ENCODE measurements at places on chromosomes 6 and 20.

DNA sequence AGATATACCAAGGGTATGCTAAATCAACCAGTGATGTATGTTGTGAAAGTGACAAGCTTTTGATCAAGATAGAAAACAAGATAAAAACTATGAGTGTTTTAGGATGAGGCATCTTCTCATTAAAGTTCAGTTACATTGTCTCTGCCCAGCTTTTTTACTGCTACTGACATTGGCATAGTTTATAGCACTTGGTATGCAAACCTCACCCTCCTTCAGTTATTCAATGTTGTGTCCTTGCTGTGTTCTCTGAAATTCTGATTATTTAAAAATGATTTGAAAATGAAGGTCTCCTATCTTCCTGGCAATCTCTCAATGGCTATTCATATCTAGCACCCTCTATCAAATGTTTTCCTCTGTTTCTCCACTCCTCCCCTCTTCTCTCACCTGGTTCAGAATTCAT, 6.7 kb upstream of the MYLIP start:
- DNase-seq = no peak

DNA sequence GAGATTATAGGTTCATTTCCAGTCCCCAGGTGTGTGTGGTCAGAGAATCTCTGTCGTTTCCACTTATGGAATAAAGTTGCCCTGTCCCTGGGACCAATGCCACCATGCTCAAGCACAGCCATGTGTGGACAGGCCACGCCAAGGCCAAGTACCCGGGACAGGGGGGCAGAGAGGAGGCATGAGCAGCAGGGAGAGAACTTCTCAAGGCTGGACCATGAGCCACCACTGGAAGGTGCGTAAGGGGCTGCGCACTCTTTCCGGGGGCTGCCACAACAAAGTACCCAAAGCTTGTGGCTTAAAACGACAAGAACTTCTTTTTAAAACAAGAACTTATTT, 209.2 kb upstream of the KCNQ5 start:
- DNase-seq = no peak

GRCh38 chr6:37168811-37169495, 999 bp upstream of the PIM1 start:
- DNase-seq = no peak

DNA sequence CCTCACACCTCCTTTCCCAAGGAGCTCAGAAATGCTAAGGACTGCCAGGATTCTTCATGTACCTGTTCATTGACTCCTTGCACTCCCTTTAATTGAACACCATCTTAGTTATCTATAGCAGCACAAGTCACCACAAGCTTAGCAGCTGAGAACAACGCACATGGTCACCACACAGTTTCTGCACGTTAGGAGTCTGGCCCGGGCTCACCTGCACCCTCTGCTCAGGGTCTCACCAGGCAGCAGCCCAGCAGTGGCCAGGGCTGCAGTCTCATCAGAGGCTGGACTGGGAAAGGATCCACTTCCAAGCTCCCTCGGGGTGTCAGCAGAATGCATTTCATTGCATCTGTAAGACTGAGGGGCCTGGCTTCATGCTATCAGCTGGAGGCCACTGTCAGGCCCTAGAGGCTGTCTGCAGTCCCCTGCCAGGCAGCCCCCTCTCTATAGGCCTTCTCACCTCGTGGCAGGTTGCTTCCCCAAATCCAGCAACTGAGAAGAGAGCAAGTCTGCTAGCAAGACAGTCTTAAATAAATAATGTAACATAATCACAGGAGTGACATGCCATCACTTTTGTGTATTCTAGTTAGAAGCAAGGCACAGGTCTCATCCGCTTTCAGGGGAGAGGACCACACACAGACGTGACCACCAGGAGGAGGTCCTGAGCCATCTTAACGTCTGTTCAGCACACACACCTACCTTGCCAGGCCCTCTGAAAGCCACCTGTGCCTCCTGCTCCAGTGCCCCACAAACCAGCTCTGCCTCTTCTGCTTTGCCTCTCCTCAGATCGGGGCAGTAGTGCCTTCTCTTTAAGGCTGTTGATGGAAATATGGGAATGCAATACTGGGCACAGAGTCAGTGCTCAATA, 165.2 kb upstream of the CST7 start:
- DNase-seq = no peak

DNA sequence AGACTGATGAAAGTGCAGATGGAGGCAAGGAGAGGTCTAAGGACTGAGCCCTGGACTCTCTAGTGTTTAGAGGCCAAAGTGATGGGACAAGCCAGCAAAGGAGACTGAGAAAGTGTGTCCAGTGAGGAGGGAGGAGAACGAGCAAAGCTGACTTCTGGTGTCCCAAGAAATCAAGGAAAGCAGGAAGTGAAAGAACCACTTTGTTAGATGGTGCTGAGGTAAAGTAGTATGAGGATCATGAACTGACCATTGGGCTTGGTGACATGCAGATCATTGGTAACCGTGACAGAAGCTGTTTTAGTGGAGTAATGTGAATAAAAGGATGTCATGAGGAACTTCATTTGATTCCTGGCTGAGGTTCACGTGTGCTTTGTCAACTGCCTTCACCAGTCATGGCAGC, 108.4 kb downstream of the SLX4IP start:
- no peak for DNase-seq

DNA sequence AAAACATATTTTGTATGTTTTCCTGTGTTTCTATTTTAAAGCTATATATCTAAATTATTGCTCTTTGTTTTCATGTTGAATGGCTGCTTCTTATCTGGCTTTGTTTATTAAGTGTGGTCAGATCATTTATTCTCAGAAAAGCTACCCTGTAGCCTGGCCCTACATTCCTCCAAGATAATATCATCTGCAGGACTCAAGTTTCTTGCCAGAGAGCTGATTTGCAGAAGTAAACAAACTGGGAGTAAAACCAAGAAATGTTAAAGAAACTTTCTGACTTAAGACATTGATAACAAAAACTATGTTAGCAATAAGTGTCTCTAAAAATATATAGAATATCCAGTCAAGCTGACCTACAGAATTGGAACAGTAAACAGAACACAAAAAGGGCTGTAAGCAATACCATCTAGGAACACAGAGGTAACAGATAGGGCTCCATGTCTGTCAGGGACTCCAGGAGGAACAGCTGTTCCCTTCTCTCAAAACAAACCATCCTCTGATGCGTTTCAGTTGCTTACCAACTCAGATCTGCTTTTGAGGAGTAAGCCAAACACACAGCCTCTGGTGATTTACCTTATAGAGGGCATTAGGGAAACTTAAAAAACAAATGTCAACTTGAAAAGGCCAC, 17.5 kb upstream of the CEP85L start:
- no peak for DNase-seq

- no peak for DNase-seq
Observed at GRCh38 chr6:10099529-10100140, 315.2 kb downstream of the TFAP2A start.

DNA sequence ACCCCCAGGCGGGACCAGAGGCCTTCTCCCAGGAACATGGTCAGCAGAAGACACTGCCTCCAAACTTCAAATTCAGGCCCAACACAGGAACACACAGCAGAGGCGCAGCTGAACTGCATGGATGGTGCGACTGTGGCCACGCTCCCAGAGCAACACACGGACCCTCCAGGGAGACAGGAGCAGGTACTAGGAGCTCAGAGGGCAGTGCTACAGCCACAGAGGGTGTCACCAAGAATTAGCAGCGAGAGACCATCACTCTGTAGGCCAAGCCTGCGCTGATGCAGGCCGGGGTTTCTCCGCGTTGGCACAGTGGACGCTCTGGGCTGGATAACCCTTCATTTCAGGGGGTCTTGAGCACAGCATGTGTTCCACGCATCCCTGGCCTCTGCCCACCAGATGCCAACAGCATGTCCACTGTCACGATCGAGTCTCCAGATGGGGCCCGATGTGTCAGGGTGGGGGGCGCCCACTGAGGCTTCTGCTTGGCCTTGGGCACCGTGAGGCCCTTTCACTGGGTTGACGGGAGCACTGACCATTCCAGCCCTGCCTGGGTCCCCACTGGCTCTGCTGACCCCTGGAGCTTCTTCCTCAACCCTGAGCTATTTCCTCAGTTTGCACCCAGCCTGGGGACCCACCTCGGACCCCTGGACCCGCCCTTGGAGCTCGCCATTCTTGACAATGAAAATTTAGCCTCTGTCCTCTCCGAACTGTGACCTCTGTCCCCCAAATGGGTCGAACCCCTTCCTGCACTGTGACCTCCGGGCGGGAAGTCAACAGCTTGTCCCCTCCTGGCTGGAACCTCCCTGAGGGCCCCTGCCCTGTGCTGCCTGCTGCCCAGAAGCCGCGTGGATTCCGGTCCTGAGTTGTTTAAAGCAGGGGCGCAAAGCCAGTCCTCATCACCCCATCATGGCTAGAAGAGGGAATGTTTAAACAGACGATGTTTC, 239.4 kb downstream of the DLL1 start:
- DNase-seq = peak; percentile 58

GRCh38 chr20:33947709-33948295, 45.9 kb upstream of the RALY start:
- DNase-seq = no peak

DNA sequence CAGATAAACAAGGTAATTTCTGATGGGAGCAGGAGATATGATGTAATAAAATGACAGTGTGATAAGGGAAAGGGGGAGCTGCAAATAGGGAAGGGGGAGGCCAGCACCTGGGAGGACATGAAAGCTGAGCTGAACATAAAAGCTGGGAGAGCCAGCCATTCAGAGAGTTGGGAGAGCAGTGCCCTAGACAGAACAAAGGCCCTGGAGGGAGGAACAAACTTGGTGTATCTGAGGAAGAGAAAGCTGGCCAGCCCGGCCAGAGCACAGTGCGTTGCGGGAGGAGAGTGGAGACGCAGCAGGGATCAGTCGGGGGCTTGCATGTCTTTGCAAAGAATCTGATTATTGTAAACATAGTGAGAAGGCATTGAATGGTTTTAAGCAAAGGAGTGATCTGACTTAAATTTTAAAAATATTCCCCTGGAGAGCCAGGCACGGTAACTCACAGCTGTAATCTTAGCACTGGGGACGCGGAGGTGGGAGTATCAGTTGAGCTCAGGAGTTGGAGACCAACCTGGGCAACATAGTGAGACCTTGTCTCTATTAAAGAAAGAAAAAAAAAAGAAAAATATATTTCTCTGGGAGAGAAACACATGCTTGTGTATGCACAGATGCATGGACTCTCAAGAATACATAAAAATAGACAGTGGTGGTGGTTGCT, 318.2 kb downstream of the ZFAND3 start:
- no peak for DNase-seq

- no peak for DNase-seq
Observed at GRCh38 chr20:1171461-1172093, 13.2 kb downstream of the TMEM74B start.

- DNase-seq = no peak
Observed at GRCh38 chr6:36033935-36034334, 6.3 kb downstream of the MAPK14 start.

DNA sequence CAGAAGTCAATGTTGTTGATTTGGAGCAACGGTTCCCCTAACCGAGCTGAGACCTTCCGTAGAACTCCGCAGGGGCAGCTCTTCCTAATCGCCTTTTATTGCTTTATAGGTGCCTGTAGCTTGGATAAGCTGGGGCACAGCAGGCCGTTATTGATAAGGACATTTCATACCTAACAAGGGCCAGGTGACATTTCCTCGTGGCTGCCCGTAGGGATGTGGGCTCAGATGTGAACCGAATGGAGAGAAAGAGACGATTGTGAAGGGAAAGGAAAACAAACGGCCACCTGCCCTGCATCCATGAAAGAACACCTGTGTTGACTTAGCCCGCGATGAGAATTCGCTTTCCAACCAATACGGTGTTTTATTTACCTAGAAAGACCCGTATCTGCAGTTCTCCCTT, 53.3 kb upstream of the DACT2 start:
- DNase-seq = no peak

DNA sequence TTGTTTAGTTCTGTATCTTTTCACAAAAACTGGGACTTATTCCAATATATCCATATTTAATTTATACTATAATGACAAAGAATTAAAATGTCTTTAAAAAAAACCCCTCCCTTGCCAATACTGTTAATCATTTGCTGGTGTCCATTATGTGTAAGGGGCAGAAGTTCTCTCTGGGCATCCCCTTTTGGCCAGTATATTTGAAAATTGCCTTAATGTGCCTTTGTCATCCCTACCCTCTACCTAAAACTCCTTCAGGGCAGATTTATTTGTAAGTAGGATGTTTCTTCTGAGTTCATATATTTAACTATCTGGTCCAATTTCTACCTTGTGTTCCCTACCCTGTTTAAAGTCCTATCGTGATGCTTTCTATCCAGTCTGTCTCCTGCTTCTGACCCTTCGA, 62.9 kb downstream of the ARHGAP18 start:
- no peak for DNase-seq

DNA sequence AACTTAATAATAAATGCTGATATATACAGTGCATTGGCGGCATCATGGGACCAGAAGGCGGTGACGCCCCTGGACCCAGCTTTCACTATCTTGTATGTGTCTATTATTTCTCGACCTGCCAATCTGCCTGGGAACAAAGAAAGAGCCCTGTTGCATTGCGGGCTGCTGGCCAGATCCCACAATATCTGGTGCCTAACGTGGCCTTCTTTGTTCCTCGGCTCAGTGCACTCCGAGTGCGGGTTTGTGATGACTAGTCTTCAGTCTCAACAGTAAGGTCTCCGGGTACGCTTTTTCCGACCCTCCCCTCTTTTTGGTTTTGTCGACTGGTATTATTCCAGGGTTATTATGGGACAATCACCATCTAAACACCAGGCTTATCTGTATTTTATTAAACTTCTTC, 291.5 kb downstream of the TBC1D32 start:
- DNase-seq = no peak

DNA sequence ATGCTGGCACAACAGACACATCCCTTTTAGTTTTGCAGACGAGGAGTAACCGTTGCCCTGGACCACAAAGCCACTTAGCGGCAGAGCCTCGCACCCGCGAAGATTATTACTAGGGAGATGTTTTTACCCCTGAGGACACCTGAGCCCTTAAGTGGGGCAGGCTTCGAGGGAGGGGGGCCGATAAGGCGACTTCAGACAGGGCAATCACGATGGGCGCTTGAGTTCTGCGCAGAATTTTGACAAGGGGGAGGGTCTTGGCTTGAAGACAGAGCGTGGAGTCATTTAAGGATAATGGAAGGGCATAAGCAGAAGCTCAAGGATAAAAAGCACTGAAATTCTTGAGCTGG, 650 bp upstream of the TTK start:
- DNase-seq = no peak

GRCh38 chr20:62898093-62898964, 28.0 kb downstream of the DIDO1 start:
- no peak for DNase-seq

DNA sequence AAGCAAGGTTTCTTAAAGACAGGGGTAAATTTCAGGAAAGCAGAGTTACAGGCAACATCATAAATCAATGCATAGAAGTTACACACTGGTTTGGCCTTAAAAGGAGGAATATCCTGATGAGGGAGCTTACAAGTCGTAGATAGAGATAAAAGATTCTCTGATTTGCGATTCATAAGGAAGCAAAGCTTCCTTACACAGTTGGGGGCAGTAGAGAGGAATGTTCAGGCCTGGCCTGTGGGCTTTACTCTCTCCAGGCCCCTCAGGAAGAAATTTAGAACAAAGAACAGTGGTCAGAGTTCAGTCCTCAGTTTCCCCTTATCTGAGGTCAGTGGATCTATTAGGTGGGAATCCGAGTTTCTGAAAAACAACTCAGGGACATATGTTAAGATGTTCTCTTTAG, 19.3 kb downstream of the HLA-C start:
- DNase-seq = no peak

All from ascending aorta (tissue), 2 donors.